Activated T-helper 1 cell treated with anti-CD3 and anti-CD28 coated beads, Interleukin-2, amount 50 U/mL, for 16 hours (primary cell): ENCODE measurements at places on chromosomes 1 and 21.

DNA sequence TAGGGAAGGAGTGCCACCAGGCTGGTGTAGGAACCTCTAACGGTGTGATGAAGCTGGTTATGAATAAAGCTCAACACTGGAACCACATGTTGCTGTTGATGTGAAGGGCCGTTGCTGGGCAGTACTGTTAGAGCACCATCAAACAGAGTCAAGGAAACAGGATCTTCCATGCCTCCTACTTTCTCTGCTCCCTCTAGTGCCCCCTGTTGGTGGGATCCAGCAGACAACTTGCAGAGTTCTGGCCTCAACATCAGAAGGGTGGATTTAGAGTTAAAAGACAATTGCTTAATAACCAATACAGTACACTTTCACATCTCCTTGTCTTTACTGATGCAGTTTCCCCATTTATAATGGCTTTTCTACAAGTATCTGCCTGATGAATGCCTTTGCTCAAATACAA lies 336.4 kb downstream of the NTNG1 start:
- no peak for DNase-seq

DNA sequence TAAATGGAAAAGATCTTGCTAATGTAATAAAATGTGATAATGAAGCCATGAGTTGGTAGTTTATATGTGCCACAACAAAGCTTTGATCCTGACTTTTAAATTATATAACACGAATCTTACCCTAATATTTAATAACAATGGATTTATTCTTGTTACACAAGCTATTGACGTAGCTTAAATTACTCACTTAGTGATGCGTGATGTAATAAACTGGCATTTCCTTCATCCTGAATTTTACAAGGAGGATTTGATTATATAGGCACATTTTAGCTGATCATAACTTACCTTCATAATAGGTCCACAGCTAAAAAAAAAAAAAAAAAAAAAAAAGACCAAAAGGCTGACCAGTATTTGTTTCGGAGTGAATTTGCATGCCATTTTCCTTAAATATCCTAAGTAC lies 76.2 kb upstream of the IVNS1ABP start:
- no peak for DNase-seq

GRCh38 chr1:109479901-109480300 lies 3.8 kb upstream of the ATXN7L2 start:
- DNase-seq, result no peak

DNA sequence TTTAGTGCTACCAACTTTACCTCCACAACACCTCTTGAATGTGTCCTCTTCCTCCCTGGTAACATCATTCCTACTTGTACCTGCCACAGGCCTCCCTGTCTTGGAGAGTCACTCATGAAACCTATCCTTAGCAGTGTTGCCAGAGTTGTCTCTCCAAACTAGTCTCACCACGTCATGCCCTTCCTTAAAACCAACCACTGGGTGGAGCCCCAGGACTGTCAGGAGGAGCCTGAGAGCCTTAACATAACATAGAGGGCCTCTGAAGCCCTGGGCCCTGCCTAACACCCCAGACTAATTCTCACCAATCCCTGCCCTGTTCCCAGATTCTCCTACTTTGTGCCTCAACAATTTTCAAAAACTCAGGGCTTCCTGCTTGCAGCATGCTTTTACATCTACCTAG lies 65.3 kb downstream of the ZNF697 start:
- no peak for DNase-seq

DNA sequence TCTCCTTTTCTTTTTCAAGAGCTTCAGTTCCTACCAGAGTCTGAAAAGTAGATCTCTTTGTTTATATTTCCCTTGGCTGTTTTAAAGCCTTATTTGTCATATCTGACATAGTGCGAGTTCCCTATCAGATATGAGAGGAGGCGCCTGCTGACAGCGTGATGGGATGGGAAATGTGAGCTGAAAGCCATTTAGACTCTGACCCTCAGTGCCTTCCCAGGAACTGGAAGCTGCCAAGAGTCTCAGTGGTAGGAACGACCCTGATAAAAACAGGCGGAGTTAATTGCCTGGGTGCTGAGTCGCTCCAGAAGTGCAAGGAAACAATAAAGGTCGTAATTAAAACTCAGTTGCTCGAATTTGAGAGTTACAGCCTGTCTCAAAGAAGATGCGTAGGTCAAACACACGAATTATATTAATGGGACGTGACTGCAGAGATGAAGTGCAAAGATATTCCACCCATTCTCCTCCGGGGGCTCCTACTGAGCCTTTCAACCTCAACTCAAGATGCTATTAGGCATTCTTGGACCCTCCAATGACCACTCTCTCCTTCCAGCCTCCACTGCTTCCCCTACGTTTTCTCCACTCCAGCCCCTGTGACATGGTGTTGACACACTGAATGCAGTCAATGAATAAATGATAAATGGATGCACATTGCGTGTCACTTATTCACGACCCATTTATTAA lies 84.6 kb downstream of the KAZN start:
- DNase-seq, result no peak

GRCh38 chr1:230972855-230973271 lies 5.8 kb downstream of the TTC13 start:
- peak; percentile 20 for DNase-seq

DNA sequence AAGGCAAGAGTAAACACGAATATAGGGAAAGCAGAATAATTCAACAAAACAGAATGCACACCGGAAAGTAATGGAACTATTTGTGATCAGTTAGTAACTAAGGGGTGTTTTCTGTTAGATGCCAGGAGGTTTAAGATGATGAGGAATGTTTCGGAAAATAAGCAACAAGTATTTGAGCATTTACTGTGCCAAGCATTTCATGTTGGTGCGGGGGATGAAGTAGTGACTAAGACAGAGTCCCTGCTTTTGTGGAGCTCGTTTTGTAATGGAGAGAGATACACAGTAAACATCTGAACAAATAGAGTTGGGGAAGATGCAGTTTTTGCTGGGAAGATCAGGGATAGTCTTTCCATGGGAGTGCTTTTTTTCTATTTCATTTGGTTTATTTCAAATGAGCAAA lies 78.7 kb downstream of the DYRK1A start:
- DNase-seq, result no peak
